GM03348 (cell line): ENCODE measurements at places on chromosomes 7 and 10.

DNA sequence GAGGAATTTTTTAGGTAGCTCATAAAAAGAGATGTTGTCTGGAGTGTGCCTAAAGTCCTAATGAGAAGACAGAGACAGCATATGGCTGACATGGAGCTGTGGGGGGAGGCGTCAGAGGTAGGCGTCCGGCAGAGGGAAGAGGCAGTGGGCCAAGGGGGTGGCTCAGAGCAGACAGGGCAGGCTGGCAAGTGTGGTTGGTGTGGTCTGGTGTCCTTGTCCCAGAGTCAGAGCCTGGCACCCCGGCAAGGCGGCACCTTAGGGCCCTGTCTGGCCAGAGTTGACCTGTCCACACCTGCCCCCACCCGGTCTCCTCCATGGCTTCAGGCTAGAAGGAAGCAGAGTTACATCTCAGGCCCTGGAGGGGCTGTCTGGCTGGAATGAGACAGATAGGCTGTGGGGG is 220.3 kb upstream of the ZNF32 start:
- no peak for DNase-seq

GRCh38 chr7:66187905-66188304 is 17.2 kb upstream of the TPST1 start:
- DNase-seq: peak; percentile 87

DNA sequence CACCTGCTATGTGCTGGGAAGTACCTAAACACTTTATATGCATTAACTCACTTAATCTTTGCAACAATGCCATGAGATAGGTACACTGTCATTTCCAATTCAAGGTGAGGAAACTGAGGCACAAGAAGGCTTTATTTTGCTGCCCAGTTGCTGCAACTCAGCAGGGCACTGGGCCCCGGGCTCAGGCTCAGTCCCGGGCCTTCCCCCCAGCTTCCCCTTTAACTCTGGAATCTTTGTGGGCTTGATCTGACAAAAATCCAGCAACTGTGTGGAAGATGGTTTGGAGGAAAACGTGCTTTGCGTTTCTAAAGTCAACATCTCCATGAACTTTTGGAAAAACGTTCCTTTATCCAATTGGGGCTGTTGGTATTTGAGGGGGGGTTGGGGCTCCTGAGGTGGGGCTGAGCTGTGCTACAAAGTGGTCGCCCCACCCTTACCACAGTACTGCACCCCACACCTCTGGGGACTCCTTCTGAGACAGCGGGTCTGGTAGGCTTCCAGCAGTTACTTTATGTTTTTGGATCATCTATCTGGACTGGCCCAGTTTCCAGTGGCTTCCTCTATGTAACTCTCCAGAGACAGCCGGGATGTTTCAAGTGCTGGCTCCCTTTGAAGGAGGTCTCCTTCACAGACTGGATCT is 40.5 kb upstream of the CAMK1D start:
- no peak for DNase-seq

- DNase-seq: no peak
These were observed 109.8 kb downstream of the KCNMA1 start for GRCh38 chr10:77527839-77528238.

- no peak for DNase-seq
These were observed 74.8 kb upstream of the SVIL start for GRCh38 chr10:29709484-29710002.

DNA sequence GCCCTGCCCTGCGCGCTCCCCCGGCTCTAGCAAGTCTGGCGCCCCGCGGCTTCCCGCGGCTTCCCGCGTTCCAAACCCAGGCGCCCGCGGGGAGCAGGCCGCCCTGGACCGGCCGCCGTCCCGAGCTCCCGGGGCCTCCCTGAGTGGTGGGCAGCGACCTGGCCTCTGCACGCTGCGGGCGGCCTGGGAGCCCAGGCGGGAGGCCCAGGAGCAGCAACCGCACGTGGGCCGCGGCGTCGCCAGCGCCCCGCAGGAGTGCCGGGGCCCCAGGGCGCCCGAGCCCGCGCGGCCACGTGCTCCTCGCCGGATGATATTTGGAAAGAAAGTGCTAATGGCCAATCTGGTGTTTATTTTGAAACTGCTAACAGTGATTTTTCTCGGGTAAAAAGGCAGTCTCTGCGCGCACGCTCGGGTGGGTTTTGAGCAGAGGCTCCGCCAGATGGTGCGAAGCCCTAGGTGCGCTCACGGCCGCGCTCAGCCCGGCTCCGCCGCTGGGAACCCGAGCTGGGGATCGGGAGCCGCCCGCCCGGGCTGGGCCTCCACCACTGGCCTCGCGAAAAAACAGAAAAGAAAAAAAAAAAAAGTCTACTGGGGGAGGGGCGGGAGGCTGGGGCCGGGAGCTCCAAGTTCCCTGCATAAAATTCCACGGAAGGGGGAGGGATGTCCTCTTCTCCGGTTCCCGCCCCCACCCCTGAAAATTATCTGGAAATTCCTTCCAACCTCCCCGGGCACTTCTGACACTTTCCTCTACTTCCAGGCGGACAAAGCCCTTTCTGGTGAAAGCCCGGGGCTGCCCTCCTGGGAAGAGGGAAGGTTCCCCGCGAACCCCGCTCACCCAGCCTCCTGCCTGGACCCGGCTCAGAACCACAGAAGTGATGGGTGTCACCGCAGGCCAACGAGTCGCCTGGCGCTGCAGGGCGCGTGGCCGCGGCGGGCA is 4.3 kb downstream of the EBF3 start:
- DNase-seq: no peak

GRCh38 chr7:33592718-33593117 is 312.6 kb upstream of the BMPER start:
- no peak for DNase-seq
